ENCODE measurements at places on chromosomes 2 and 18.

DNA sequence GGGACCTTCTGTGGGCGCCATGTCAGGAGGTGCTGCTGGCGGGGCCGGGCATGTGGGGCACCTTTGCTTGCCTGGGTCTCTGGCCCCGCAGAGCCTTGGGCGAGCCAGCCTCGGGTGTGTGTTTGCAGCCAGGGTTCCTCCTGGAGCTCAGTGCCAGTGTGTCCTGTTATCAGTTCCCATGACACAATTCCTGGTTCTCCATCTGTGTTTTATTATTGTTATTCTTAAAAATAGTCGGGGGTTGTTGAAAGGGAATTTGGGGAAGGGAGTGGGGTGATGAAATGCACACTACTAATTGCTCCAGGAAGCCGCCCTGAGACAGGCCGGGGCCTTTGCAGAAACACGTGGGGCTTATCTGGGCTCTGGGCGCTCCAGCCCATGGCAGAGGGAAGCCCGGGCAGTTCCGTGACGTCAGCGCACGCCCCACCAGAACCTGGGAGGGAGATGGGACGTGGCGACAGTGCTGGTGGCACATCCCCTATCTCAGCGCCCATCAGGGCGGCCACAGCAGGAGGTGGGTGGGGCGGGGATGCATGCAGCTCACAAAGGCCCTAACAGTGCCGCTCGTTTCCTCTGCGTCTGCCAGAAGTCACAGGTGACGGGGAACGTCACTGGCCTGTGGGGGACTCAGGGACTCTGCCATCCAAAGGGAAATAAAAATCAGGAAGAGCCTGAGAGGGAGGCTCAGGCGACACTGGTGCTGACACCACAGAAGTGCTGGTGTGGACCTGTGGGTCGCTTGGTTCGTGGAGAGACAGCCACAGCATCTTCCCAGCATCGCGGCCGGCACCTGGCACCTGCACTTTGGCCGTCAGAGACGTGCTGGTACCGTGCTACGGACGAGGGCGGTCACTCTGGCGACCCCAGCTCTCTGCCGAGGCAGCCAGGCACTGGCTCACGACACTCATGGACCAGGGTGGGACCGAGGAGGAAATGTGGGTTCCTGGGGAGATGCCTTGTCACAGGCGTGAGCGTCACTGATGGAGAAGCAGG is 131.0 kb downstream of the NFATC1 start:
- H3K27me3 ChIP-seq: no peaks in the 10 kb centered on the region
- peaks cover 7% of the 10 kb centered on the region for H3K4me1 ChIP-seq
- no peaks in the 10 kb centered on the region for H3K36me3 ChIP-seq
- H3K27ac ChIP-seq: peak overlapping the region; percentile 46

- H3K4me1 ChIP-seq: peaks cover 8% of the 10 kb centered on the region
- no peaks in the 10 kb centered on the region for H3K36me3 ChIP-seq
- no peak overlapping the region for H3K4me3 ChIP-seq
- H3K27ac ChIP-seq: peak overlapping the region; percentile 85
Measured at GRCh38 chr2:131121464-131121863, 16.3 kb downstream of the PLEKHB2 start.

- no peaks in the 10 kb centered on the region for H3K27me3 ChIP-seq
- no peaks in the 10 kb centered on the region for H3K4me1 ChIP-seq
- no peak overlapping the region for H3K4me3 ChIP-seq
Measured at GRCh38 chr2:8893474-8893873, 56.1 kb upstream of the KIDINS220 start.

DNA sequence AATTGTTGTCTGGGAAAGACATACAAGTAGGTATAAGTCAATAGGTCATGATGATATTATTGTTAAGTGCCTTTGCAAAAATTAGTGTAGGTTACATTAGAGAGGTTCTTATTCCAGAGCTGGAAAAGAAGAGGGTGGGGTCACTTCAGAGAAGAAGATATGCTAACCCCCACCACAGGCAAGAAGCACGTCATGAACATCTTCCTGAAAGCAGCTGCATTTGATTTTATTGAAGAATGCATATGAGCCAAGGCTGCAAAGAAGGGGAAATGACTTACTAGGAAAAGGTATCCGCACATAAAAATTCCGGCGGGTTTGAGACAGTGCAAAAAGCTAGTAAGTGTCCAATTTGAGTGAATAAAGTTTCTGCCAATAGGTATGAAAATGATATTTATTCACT is 195.3 kb upstream of the CDH2 start:
- no peaks in the 10 kb centered on the region for H3K36me3 ChIP-seq
- DNase-seq: no peak
- H3K27me3 ChIP-seq: no peaks in the 10 kb centered on the region
- H3K4me3 ChIP-seq: no peak overlapping the region
- H3K4me1 ChIP-seq: no peaks in the 10 kb centered on the region

GRCh38 chr2:74197049-74197448 is 1.4 kb upstream of the MTHFD2 start:
- H3K36me3 ChIP-seq: no peaks in the 10 kb centered on the region
- no peak overlapping the region for H3K4me3 ChIP-seq
- no peak for DNase-seq
- peaks cover 4% of the 10 kb centered on the region for H3K4me1 ChIP-seq
- peak overlapping the region; percentile 21 for H3K27ac ChIP-seq

Measured in prostate gland (tissue), 2 donors.